ENCODE measurements at places on chromosomes 4 and X.

DNA sequence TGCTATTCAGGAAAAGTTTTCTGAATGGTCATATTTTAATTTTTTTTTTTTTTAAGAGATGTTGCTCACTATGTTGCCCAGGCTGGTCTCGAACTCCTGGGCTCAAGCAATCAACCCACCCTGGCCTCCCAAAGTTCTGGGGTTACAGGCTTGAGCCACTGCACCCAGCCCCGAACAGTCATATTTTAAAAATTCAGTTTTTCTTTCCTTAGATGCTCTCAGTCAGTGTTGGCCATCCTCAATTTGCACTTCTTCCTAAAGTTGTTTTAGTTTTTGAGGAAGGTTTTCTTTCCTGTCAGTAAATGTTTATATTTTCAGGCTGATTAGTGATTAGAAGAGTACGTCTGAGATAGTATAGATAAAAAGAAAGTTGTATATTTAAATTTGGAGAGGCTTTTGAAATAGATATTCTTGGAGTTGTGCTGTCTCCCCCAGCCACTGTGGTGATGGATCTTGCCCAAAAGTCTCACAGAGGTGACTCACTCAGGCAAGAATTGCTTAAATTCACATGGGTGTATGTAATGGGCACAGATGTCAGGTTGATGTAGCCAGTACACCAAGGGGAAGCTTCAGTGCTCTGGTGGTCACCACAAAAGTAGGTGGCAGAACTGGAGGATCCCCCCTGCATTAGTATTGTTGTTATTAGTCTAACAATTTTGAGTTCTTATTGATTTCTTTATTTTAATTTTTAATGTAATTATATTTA lies 72.2 kb upstream of the ELOVL6 start:
- no peak for DNase-seq

- DNase-seq = no peak
These were observed 360.4 kb upstream of the AGA start for GRCh38 chr4:177802661-177803060.

DNA sequence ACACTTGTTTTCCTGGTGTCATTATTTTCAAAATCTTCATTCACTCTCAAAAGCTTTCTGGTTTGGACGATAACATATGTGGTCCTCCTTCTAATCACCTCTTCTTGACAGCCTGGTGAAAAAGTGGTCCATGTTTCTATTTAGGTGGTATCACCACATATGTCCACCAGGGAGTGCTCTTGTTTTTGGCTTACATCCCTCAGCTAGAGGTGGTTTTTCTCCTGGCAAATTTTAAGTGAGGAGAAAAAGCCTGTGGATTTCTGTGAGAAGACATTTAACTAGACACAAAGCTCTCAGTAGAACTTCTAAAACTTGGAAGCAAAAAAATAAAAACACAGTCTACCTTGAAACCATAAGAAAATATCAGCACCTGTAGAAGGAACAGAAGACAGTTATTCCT lies 58.0 kb upstream of the FRMPD4 start:
- peak; percentile 52 for DNase-seq

DNA sequence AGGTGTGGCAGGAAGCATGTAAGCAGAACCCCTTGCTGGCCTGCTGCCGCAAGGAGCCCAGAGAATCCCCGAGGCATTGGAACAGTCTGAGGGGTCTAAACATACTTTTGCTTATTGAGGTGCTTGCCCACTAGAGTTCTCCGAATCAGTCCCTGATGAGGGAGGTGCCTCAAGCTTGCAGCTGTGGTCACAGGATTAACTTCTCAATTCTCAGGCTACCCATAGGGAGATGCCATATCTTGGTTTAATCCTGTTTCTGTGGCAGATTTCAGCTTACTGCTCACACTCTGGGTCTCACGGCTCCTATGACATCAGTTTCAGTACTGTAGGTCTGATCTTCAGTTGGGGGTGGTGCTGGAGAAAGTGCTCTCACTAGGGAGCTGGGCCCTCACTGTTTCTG lies 39.9 kb downstream of the CCNG2 start:
- DNase-seq = no peak

DNA sequence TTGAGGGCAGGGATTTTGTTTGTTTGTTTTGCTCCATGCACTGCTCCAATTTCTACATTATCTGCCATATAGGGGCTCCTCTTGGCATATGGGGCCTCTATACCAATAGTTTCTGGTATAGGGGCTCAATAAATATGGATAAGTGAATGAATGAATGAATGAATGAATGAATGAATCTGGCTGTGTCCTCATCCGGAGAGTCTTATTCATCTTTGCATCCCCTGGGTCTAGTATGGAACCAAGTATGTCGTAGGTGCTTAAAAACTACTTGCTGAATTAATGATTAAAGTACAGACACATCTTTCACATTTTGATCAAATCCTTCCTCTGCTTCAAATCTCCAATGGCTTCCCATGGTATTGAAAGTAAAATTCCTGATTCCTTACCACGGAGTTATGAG lies 80.1 kb downstream of the DRD5 start:
- DNase-seq = no peak

DNA sequence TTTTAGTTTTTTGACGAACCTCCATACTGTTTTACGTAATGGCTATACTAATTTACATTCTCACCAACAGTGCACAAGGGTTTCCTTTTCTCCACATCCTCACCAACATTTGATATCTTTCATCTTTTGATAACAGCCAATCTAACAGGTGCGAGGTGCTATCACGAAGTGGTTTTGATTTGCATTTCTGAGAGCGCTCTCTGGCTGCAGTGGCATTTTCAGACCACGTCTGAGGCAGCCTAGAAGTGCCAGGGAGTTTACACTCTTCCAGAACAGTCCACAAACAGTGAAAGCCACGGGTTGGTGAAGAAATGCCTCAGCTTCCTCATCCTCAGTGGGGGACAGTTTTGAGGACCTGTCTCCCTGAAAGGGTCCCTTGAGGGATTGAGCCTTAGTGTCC lies 471.0 kb downstream of the BCOR start:
- DNase-seq = no peak

DNA sequence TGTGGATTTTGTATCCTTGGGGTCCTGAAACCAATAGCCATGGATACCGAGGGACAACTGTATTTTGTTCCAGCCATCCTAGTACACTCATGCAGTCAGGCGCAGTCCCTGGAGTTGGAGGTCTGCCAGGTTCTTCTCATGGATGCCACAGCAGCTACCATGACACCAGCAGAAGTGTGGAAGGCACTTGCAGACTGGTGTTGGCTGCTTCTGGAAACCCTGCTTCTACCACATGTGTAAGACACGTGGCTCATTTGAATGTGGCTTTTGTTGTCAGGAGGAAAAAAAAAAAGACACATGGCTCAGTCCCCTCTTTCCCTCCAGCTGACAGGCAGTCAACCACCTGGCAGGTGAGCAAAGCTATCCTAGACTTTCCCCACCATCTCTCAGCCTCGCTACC lies 19.4 kb downstream of the DRD5 start:
- DNase-seq = no peak

GRCh38 chr4:86502081-86502480 lies 92.0 kb upstream of the PTPN13 start:
- no peak for DNase-seq

GRCh38 chr4:57668621-57669020 lies 558.4 kb upstream of the IGFBP7 start:
- peak; percentile 4 for DNase-seq

GRCh38 chrX:56746996-56747395 lies 18.0 kb downstream of the NBDY start:
- no peak for DNase-seq

GRCh38 chr4:183853548-183853940 lies 51.6 kb upstream of the STOX2 start:
- no peak for DNase-seq

DNA sequence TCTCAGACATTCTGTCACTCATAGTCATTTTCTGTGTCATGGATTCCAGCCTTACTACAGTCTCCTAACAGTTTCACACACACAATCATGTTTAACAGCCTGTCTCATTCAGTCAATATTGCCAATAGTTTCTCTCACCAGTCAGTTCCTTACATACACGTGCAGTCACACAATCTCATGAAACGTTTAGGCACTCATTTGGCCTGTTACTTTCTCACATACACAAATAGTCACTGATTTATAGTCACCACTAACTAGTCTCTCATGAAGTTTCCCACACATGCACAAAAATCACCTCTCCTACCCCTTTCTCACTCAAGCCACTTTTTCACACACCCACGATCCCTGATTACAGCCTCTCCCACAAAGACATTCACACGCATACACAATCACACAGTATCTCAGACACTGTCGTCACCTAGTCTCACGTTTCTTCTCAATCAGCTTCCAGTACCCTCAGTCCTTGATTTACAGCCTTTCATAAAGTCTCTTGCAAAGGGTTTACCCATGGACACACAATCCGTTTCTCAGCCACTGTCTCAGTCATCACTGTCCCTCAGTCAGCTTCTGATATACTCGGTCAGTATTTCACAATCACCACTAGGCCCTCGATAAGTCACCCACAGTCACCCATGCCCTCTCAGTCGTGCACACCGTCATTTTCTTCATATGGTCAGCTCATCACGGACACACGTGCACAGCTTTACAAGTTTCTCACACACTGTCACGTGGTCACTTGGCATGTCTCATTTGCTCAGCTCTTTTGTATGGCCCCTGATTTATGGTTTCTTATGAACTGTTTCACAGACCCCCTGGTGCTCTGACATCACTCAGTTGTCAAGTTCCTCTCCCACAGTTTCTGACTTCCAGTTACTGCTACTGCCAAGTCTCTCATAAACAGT lies 4.2 kb upstream of the CFP start:
- no peak for DNase-seq

GRCh38 chr4:20284990-20285389 lies 33.3 kb downstream of the SLIT2 start:
- DNase-seq = no peak

GRCh38 chrX:67720344-67720743 lies 176.5 kb downstream of the AR start:
- no peak for DNase-seq

- no peak for DNase-seq
These were observed 173.7 kb upstream of the GALNTL6 start for GRCh38 chr4:171639540-171639939.

DNA sequence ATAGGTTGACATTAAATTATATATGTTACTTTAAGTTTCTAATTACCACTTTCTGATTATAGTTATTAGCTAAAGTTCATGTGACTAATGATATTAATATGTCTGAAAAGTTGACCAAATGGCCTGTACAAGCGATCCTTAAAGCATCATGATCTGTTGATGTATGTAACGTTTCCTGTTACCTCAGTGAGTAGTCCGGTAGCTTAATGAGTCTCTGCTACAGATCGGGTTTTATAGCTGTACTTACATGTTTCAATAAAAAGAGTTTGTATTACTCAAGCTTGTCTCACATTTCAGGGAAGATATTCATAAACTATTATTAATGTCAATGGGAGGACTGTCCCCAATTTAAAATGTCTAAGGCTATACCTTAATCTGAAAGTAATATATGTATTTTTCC lies 246.3 kb downstream of the PPP3CA start:
- no peak for DNase-seq

- peak; percentile 27 for DNase-seq
These were observed 500 bp downstream of the GAR1 start for GRCh38 chr4:109816082-109816442.

DNA sequence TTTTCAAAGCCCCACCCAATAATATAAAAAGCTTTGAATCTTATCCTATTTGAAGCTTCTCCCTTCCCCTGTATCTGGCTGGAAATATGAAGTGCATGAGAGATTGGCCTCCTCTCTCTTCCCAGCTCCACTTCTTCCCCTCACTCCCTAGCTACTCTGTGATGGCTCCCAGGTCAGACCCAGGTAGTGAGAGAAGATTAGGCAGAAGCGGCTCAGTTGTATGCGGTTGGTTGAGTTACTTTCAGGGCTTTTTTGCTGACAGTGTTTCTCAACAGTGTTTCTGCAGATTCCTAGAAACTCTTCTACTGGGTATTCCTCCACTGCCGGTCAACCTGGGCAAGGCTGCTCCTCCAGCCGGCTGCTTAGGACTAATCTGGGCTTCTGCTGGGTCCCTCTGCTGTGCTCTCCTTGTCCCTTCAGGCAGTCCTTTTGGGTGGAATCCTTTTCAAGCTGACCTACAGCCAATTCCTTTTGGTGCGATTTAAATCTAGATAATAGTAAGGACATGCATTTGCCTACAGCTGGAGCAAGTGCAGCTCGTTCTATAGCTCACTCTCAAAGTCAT lies 87.4 kb upstream of the SLC7A11 start:
- DNase-seq = no peak

DNA sequence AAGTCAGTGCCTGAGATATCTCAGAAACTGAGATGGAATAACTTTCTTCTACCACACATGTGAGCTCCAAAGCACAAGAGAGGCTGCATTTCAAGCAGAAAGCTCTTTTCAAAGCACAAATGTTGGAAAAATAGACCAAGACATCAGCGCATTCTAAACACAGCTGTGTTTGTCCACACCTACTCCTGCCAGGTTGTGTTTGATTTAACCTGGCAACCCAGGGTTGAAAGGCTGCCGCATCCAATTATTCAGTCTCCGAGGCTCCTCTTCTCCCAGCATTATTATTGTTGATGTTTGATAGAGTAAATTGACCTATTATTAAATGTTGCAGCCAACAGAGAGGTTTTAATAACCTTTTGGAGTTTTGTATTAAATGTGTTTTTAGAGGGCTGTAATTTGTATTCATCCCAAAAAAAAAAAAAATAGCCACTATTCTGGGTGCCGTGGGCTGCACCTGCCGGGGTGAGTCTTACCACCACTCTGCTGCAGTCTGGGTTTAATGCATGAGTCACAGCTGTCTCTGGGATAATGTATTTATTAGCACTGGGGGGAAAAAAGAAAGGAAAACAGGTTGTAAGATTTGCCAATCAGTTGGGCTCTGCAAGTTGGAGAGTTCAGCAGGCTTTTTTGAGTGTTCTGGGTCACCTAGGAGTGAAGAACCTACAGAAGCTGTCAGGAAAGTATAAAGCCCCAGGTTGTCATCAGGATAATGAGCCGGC lies 105.2 kb upstream of the NOCT start:
- DNase-seq = no peak

- DNase-seq = no peak
These were observed 1297.7 kb downstream of the C4orf33 start for GRCh38 chr4:130393642-130394041.

- no peak for DNase-seq
These were observed 40.1 kb downstream of the BTC start for GRCh38 chr4:74754218-74754617.
